Stimulated activated CD8-positive, alpha-beta memory T cell treated with anti-CD3 and anti-CD28 coated beads, Interleukin-4, amount 100 ng/mL, for 24 hours (primary cell): ENCODE measurements at places on chromosomes 16 and 17.

DNA sequence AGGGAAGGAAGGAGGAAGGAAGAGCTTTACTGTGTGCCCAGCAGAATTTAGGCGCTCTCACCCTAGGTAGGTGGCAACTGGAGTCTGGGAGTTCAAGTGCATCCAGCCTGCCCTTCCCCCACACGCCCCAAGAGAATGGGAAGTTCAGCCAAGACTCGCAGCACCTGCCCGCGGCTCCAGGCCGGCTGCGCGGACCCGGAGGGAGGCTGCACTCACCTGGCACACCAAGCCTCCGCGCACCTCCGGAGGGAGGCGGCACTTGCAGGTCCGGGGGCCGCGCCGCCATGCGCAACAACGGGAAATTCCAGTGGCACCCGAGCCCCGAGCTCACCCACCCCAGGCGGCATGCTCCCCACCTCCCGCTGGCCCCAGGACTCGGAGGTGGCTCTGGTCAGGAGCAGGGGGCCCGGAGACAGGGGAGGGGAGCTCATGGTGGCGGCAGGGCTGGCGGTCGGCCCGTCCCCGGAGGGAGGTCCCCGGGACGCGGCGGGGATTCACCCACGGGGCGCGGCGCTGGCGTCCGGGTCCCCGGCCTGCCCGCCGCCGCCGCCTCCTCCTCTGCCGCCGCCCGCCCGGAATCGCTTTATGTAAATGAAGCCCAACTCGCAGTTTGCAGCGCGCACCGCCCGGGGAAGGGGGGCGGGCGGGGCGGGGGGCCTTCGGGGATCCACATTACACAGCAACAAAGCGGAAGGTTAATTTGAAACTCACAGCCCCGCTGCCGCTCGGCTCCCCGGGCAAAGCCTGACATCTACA is at the start of gene ZFHX3:
Gene ZFHX3 (minus strand): TSS at position 593 of the 756 bp plus-strand sequence. CDS start 87,983 bp downstream, outside the sequence.
- DNase-seq = no peak

DNA sequence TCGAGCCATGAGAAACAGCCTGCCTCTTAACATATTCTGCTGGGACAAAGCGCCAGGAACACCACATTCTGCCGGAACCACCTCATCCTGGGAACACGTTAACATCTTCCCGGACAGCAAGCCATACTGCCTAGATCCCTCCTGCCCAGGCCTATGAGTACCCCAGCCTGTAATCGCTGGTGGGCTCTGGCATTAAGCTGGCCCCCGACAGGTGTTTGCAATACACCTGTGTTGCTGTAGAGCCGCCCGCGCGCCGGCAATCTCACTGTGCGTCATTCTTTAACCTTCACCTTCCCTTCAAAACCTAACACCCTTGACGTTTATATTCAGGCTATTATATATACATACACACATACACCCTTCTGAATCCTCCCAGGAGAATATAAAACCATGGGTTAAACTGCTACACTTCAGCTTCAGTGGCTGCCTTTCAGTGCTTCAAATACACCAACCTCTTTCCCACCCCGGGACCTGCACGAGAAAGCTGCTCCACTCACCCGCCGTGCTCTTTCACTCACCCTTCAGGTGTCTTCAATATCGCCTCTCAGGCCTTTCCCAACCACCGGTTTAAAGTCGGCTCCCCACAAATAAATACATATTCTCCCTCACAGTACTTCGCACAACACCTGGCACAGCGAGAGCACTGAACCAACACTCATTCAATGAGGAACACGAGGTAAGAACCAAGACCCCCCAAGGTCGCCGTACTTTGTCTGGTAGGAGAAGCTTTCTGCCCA is 1.0 kb upstream of the ENDOV start:
- DNase-seq = no peak

DNA sequence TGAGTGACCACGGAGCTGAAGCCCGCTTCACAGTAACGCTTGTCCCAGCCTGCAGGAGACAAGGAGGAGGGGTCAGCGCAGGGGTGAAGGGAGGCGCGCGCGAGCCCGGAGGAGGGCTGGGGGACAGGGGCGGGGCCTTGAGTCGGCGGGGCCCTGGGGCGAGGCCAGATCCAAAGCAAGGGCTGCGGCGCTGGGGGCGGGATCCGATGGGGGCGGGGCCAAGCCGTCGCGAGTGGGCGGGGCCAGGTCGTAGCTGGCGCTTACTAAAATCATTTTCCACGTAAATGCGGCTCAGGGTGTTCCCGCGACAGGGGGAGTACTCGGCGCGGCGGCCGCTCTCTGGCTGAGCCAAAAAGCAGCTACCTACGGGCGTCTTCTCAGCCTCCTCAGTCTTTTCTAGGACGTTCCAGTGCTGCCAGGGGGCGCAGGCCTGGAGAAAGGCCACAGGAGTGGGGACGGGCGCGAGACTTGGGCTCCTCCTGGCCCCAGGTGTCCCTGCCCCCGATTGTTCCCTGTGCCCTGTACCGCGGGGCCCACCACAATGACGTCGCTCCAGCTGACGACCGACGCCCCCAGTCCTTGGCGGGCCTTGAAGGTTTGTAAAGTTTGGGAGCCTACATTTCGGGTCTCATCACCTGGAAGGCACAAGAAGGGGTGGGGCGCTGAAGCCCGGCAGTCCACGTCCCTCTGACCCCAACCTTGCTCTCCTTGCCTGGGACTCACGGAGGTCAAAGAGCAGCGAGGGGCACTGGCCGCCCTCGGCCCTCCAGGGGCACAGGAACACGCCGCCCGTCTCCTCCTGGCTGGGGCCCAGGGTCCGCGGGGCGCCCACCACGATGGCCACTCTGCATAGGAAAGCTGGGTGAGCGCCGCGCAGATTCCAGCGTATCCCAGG is 3.9 kb downstream of the ITGA2B start:
- peak; percentile 74 for DNase-seq

DNA sequence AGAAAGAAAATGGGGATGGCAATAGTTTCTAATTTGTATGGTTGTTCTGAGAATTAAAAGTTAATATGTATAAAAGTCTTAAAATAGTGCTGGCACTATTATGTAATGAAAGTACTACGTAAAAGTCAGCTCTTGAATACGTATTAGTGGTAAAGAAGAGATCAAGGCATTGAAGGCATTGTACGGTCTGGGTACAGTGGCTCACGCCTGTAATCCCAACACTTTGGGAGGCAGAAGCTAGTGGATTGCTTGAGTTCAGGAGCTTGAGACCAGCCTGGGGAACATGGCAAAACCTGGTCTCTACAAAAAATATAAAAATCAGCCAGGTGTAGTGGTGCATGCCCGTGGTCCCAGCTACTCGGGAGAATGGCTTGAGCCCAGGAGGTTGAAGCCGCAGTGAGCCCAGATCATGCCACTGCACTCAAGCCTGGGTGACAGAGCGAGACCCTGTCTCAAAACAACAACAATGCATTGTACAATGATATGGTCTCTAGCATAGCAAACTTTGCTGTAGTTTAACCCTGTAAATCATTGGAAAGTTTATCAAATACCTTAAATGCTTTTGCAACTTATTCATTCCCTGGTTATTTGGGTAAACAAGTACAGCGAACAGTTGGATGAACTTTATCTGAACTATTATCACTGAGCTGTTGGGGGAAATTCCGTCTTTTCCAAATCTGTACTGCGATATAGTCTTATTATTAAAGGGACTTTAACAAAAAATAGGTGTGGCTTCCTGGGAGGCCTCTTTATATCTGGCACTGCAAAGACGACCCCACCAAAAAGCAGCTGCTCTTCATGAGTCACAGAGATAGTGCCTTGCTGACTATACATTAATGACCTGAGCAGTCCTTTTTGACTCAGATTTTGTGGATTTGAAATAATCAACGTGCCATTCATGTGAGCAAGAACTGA is 73.6 kb downstream of the GPRC5B start:
- no peak for DNase-seq

DNA sequence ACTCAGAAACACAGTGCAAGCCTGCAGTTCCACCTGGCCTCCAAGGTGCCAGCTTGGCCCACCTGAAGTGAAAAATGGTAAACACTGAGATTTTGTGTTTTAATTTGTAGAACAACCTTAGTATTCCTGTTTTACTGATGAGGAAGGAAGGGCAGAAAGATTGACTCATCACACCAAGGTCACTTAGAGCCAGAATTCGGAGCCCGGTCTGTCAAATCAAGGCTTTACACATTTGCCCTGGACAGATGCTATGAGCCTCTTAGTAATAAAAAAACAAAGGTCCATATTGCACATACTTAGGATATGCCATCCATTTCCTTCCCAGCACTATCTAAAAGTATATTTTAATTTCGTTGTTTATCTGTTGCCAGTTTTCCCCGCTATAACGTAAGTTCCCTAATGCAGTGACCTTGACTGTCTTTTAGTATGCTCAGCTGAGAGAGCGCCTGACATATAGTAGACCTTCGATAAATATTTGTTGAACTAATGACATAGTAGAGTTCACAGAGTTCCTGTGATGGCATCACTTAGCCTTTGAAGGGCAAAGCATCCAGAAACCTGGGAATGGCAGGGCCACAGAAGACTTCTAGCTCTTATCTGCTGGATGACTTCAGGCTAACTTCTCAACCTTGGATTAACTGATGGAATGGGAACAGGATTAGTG is 7.2 kb upstream of the TBKBP1 start:
- DNase-seq = no peak

- no peak for DNase-seq
These were observed 24.3 kb upstream of the DBNDD1 start for GRCh38 chr16:90043526-90043925.
